Stimulated activated CD8-positive, alpha-beta memory T cell treated with anti-CD3 and anti-CD28 coated beads, Interleukin-7, amount 100 ng/mL, for 4 hours (primary cell): ENCODE measurements at places on chromosomes 4 and X.

DNA sequence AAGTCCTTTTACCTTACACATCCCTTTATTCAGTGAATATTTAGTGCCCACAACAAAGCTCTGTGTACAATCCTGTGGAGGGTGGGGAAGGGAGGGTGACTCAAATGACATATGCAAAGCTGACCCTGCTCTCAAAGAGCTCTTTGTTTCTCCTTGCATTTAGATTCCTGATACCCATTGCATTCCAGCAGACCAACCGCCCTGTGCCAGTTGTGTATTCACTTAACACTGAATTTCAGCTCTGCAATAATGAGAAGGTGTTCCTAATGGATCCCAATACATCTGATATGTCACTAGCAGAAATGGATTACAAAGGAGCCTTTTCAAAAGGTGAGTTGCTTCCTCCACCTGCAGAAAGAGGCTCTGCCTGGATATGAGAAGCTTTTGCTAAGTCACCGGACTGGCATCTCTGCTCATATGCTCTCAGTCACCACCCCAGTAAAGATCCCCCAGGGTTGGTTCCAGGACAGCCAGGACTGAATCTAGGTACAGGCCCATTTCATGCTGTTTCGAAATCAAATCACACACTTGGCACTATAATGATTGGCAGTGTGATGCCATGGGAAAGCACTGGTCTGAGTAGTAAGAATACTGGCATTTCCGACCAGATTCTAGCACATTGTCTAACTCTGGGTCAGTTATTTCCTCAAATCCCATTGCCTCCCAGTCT lies 17.1 kb upstream of the ANXA3 start:
- DNase-seq: no peak

DNA sequence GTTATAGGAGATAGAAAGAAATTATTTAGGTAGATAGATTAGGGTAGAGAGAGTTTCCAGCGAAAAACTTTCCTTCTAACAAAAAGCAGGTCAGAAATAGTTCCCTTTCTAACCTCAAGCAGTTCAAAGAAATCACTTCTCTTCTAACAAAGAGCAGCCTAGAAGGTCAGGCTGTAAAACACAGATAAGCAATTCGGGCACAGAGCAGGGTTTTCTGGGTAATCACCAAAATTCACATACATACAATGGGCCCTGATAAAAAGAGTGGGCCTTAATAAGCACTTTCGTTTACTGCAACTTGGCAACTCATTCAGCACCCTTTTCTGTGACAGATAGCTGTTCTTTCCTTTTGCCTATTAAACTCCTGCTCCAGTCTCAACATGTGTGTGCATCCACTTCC lies 13.4 kb upstream of the NAF1 start:
- DNase-seq: no peak

- DNase-seq: no peak
Measured at GRCh38 chrX:30181353-30181752, 34.0 kb upstream of the MAGEB2 start.

- DNase-seq: no peak
Measured at GRCh38 chr4:129346036-129346435, 250.1 kb downstream of the C4orf33 start.

- DNase-seq: no peak
Measured at GRCh38 chr4:89022426-89023128, 34.4 kb downstream of the FAM13A start.

DNA sequence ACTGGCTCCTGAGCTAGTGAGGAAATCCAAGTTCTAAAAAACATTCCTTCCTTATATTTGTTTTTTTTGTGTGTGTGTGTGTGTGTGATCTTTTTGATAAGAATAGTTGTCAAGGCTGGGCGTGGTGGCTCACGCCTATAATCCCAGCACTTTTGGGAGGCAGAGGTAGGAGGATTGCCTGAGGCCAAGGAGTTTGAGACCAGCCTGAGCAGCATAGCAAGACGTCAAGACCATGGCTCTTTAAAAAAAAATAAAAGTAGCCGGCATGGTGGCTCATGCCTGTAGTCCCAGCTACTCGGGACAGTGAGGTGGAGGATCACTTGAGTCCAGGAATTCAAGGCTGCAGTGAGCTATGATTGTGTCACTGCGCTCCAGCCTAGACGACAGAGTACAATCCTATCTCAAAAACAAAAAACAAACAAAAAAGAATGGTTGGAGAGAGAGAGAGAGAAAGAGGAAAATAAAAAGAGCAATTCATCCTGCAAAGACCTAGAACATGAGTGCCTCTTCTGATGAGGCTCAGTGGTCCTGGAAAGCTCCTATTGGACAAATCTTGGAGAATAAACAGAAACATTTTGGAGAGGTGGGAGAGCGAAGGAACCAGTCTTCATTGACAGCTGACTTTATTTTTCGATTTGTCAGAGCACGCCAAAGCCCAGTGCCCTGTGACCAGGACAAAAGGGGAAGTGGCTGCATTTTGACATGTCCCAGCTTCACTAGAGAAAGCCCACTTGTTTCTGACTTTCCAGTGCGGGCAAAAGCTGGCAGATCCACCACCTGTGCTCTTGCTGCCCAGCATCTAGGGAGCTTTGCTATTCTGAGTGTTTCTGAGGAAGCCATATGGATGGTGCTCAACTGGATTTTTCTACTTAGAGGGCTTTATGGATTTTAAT lies 244.7 kb downstream of the PALLD start:
- no peak for DNase-seq

- DNase-seq: no peak
Measured at GRCh38 chr4:10403633-10404445, 53.4 kb downstream of the ZNF518B start.

GRCh38 chr4:174107746-174108354 lies 175.6 kb downstream of the FBXO8 start:
- no peak for DNase-seq

- DNase-seq: no peak
Measured at GRCh38 chrX:140765043-140765784, 55.7 kb downstream of the LINC00632 start.

DNA sequence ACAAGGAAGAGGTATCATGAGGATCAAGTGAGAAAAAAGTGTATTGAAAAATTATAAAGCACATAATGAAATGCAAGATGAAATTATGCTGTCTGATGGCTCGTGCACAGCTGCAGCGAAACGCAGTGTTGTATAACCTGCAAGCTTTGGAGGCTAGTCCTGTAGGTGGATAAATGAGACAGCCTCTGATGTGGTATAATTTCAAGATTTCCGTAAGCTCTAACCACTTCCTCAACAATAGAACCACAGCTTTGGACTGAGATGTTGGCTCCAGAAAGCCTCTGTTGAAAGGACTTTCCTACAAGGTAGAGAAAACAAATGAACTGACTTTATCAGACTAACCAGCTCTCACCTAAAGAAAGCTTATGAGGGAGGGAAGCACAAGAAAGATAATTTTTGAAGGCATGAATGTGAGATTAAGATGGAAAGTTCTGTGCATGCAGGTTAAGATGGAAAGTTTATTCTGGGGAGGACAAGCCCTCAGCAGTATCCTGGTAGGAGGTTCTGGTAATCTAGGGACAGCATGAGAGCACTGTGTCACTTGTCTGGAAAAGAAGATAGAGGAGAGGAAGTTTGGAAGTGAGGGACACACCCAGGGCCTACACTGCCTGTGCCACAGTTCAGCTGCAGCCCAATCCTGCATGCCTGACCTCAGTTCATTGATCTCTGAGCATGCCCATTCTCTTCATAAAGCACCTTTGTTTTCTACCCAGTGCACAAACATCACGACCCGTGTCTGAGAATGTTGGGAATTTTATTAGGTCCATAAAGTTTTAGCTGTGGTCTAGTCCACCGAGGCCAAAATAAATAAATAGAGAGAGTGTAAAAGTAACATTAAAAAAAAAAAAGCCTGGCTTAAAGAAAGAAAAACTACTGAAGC lies 161.5 kb upstream of the SFRP2 start:
- DNase-seq: no peak

- no peak for DNase-seq
Measured at GRCh38 chr4:180923486-180923885, 1319.7 kb upstream of the TENM3 start.

- no peak for DNase-seq
Measured at GRCh38 chr4:113116414-113117357, 67.2 kb downstream of the ANK2 start.

- no peak for DNase-seq
Measured at GRCh38 chr4:1206299-1207156, 34.1 kb upstream of the SPON2 start.

DNA sequence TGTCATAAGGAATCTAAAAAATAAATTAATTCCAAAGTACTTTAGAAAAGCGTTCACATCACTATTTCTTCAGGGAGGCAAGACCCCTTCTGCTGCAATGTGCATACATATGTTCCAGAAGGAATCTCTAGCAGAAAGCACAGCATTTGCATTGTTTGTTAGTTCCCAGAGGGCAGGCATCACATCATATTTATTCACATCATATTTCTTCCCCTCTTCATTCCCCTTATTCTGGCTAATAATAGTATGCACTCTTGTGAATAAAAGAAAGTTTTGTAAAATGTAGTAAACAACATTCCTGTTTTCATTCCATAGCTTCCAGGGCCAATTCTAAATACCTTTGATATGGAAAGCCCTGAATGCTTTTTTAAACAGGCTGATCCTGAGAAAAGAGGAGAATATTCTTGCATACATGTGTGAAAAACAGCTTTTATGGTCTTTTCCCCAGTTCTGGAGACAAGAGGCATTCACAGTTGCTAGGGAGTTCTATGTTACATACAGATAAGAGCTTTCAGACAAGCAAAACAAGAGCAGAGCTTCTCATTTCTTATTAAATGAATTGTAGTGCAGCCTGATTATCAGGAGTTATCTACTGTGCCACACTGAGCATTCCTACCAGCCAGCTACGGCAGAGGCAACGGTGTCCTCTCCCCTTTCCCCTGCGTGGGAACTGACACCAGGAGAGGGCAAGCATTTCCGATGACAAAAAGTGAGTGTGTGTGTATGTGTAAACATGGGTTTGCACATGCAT lies 15.2 kb downstream of the GATB start:
- DNase-seq: no peak

GRCh38 chr4:55382488-55383003 lies 13.2 kb upstream of the TMEM165 start:
- no peak for DNase-seq

DNA sequence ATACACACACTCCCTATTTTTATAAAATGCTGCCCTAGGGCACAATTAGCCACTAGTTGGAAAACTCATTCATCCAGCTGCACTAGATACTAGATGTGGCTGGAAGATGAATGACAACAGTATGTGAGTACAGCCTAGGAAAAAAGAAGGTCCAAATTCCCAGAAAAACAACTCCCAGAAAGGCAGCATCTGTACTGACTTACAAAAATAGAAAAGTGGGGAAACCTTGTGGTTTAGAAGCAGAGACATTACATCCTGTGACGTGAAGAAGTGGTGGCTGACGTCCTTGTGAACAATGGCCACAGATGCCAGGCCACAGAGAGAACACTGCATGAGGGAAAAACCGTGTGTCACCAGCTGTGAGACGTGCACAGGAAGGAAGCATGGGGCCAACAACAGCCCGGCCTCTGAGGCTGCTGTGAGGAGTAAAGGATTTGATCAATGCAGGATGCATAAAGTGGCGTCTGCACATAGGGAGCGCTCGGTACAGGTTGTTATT lies 81.2 kb downstream of the SPRY1 start:
- DNase-seq: peak; percentile 54

DNA sequence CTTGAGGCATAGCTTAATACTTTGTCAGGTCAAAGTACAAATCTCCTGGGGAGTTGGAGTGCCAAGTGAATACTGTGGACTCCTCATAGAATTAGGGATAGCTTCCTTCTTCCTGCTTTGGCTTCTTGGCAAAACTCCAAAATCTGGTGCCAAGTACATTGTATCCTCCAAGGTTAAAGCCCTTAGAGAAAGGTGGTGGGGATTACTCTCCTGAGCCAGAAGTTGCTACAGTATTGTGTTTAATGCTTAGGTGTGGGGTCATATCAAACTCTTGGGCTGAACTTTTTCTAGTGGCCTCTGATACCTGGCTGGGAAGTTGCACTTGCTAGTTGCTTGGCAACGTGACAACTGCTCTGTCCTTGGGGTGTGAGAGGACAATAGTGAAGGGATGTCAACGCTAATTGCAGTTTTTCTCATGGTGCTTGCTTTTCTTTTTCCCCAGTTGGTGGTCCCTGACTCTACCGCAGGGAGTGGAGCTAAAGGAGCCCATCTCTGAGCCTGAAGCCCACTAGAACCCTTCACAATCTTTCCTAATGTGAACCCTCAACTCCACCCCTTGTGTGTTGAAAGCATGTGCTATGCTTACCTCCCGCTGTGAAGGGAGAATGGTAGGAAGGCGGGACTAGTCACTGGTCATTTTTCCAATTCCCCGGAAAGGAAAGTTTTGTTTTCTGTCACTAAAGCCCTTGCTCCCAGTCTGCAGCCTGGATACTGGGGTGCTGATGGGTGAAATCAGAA lies 35.5 kb downstream of the DLG3 start:
- no peak for DNase-seq

GRCh38 chrX:48890934-48891401 lies 6.6 kb downstream of the TIMM17B start:
- no peak for DNase-seq

GRCh38 chrX:37350034-37350365 lies 836 bp downstream of the PRRG1 start:
- DNase-seq: no peak

DNA sequence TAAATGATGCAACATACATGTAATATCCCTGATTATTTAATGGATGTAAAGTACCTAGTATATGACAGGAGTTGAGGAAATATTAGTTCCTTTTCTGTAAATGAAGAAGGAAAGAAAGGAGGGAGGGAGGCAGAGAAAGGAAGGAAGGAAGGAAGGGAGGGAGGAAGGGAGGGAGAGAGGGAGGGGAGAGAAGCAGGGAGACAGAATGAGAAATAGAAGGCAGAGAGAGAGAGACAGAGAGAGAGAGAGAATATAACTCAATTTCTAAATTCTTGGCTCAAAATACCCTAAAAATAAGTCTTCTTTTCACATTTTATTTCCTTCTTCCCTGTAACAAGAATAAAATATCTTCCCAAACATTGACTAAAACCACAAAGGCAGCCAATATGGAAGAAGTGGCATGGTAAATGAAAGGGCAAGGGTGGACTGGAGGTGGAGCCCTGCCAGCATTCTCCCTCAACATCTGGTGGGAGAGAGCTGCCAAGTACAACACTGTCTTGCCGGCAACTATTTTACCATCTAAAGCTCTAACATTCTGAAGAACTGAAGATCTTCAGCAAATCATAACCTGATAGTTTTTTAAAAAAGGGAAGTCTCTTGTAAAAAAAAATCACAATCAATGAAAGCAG lies 245.1 kb downstream of the PPP3CA start:
- no peak for DNase-seq

- DNase-seq: no peak
Measured at GRCh38 chrX:133789829-133790228, 195.6 kb downstream of the GPC3 start.

DNA sequence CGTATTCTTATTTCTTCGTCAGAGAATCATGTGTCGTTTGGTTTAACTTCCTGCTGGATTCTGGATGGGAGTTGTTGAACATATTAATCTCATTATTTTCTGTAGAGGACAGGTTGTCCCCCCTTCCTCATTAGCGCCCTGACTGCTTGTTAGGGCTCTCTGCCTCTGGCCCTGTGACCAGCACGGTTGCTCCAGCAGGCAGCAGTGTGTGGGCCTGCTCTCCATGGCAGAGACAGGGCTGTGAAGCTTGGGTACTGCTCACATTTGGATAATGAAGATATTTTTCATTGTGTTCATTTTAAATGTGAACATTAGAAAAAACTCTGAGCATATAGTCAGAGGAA lies 102.7 kb downstream of the KLHL8 start:
- DNase-seq: no peak
